Endodermal cell (in vitro differentiated cells): ENCODE measurements at places on chromosomes 2 and 18.

DNA sequence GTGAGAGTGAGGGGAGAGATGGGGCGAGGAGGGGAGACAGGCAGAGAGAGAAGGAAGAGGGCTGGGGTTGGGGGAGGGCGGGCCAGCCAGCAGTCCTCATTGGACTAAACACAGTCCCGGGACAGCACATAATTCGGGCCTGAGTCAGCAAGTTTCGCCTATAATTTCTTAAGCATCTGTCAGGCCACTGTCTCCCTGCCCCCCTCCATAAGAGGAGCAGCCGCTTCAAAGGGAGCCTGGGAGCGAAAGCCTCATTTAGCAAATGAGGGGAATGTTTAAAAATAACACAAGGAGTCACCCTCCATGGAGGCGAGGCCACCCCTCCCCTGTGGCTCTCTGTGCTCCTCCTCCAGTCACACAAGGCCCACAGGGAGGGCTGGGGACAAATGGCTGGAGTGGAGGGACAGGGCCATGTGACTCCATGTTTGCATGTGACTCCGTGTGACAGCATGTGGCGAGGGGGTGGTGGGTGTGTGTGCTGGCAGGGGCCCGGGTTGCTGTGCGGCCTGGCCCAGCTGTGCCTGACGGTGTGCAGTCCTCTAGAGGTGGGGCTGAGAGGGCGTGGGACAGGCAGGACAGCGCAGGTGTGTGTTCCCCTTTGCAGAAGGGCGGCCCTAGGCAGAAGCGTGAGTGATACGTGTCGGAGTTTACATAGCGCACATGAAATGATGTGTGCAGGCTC lies 162.4 kb downstream of the CELF4 start:
- DNase-seq, result peak; percentile 74

DNA sequence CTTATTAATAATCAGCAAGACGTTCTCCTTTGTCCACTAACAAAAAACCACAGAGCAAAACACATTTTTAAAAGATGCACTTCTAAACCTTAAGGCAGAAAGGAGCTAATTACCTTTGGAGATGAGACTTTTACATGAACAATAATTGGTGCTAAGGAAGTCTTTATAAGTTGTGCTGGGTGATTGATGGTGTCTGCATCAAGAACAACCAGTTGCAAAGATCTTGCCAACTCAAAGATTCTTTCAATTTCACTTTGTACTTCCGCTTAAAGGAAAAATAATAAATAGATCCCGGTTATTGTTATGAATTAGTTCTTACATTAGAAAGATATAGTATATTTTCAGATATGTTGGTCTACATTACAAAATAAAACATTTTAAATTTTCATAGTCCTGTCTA lies 26.9 kb upstream of the ARL5A start:
- no peak for DNase-seq

GRCh38 chr2:16318474-16319195 lies 347.0 kb downstream of the CYRIA start:
- peak; percentile 73 for DNase-seq

DNA sequence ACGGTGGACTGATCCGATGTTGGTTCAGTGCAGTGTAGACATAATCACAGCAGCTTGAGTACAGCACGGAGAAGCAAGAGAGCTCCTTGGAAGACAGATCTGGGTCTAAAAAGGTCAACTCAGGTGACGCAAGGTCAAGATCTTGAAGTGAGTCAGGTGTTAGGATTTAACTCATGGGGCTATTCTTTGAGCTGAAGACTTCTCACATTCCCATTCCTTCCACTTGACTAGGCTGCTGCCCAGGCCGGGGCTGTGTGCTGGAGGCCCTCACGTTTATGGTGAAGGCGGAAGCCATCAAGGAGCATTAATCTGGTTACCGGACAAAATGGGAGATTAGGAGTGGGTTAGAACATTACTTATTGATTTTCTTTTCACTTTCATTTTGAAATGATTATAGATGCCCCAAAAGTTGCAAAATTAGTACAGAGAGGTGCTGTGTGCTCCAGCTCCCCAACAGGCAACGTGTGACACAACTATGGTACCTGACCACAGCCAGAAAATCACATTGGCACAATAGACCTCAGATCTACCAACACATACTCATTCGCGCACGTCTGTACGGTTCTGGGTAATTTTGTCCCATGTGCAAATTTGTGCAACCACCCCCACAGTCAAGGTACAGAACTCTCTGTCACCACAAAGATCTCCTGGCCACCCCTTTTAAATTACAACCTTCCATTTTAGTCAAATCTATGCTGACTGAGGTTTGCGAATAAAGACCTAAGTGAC lies 77.6 kb upstream of the SEC11C start:
- DNase-seq, result peak; percentile 35

GRCh38 chr2:238670111-238670585 lies 177.7 kb upstream of the TWIST2 start:
- DNase-seq, result no peak

GRCh38 chr2:43230351-43230885 lies 4.0 kb upstream of the ZFP36L2 start:
- DNase-seq, result peak; percentile 72

DNA sequence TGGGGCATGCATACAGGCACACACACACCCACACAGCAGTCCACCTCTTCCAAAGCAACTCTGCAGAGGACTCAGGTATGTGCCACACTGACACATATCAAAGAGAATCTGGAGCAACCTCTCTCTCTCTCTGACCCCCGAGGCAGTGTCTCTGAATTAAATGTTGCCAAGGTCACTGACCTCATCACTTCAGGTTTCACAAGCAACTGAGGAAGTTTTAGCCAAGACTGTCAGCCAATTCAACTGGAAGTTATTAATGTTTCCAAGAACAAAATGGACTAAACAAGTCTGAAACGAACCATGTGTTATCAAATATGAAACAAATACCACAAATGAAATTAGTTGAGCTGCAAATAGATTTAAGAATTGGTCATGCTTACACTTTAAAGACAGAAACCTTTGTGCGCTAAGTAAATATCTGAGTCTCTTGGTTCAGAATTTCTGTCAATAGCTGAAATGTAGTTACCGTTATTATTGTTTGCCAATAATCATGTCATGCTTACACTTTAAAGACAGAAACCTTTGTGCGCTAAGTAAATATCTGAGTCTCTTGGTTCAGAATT lies 86.1 kb downstream of the SLC25A12 start:
- no peak for DNase-seq

- DNase-seq, result no peak
Observed at GRCh38 chr2:24269265-24269664, 91.1 kb downstream of the ITSN2 start.

GRCh38 chr2:119117891-119118882 lies 40.4 kb downstream of the C1QL2 start:
- DNase-seq, result peak; percentile 59

- DNase-seq, result no peak
Observed at GRCh38 chr2:41994233-41994637, 53.6 kb upstream of the PKDCC start.

- no peak for DNase-seq
Observed at GRCh38 chr2:97788986-97789644, 75.7 kb downstream of the ZAP70 start.

GRCh38 chr18:39681061-39681460 lies 2115.5 kb upstream of the CELF4 start:
- no peak for DNase-seq

GRCh38 chr2:8059255-8059654 lies 622.6 kb upstream of the ID2 start:
- no peak for DNase-seq

DNA sequence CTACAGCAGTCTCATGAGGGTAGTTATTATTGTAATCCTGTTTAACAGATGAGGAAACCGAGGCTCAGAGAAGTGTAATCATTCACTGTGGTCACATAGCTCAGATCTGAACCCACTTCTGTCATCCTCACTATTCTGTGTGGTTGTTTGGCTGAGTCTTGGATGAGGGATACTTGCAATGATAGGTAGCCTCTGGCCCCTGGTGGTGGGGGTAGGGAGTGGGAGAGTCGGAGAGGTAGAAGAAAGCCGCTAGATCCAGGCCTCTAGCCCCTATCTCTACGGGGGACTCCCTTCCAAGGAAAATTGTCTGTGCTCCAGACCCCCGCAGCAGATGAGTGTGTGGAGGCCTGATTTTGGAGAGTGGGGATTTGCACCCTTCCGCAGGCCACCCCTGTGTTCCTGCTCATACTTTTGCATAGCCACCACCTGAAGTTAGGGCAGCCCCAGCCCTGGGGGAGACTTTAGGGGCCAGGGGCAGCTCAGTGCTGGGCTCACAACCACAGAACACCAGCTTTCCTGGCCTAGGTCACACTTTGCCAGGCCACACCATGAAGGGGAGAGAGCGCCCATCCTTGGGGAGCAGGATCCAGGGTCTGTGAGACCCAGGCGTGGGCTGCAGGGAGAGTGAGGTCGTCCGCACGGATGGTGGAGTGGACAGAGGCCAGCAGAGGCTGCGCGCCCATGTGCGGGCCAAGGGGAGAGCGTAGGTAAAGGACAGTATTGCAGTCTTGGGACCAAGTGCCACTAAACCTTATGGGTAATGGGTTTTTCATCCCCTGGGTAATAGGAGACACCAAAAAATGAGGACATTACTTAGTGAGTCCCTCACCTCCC lies 148.2 kb downstream of the GLI2 start:
- DNase-seq, result peak; percentile 80

DNA sequence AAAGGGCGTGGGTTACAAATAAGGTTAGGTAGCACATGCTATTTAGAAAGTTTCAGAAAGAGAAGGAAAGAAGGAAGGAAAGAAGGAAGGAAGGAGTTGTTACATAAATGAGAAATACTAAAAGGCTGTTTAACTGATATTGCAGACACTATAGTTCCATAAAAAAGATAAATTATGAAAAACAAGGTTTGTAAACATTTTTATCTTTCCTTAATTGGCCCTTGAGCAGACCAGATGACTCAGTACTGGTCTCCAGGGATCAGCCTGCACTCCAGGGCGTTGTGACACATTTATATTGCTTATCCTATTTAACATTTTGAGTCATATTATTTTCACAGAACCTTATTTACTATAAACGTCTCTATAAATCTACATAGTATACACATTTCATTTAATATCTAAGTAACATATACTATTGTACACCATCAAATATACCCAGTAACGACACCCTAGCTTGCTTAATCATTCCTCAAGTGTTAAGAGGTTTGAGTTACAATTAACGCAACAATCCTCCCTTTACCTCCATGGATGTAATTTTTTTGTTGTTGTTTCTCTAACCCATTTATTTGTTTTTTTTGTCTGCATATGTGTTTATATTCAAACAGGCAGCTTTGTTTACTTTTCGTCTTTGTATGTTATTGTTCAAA lies 2.8 kb upstream of the RAB31 start:
- no peak for DNase-seq

- DNase-seq, result peak; percentile 32
Observed at GRCh38 chr2:10810202-10811161, 2.1 kb downstream of the PDIA6 start.

DNA sequence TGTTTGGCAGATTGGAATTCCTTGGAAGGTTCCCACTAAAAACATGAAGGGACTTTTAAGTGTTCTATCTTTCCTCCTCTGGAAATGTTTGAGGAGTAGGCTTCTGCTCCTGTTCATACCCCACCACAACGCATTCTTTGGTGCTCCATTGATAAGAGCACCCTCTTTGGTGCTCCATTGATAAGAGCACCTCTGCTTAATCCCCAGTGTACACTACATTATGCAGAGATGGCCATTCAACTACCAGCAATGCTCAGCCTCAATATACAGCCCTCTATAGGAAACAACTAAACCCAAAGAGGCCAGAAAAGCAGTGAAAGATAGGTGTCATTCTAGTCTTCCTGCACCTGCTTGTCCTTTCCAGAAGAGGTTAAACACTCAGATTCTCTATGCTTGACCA lies 1.8 kb upstream of the CHAC2 start:
- no peak for DNase-seq

GRCh38 chr2:1654696-1655374 lies 89.5 kb downstream of the PXDN start:
- peak; percentile 29 for DNase-seq

DNA sequence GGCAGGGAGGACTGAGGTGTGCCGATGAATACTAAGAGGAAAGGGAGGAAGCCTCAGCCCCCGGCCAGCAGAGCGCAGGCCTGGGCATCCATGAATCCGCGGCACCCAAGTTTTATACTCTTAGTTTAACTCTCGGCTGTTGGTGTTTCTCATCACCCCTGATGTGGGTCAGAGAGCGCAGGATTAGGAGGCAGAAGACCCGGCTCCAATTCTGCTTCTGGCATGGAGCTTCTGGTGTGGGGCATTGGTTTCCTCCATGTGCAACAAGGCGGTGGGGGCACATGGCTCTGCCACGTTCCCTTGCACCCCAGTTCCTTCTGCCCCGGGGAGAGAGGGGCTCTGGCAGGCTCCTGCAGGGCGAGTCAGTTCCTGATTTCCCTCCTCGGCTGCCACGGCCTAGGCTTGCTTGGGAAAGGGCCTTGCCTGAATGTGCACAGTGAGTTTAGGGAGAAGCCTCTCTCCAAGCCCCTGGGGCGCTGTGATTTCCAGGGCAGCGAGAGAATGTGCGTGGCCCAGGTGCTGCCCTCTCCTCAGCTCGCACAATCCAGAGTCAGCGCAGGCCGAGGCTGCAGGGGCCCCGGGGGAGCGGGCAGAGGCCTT lies 36.2 kb upstream of the DNMT3A start:
- DNase-seq, result peak; percentile 45

DNA sequence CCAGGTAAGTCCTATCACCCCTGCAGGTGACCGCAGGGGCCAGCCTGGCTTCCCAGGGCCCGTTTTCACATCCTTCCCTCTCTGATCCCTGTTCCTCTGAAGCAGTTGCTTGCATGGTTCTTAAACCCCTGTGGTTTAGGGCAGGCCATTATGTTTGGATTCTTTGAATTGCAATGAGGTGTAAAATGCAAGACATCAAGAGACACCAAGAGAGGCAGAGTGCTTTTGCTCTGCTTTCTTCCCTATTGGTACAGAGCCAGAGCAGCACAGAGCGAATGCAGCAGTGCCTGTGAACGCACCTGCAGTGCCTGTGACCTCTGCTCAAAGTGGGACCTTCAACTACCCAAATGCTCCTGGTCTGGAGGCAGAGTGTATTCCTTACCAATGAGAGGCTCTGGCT lies 7.6 kb downstream of the RFX8 start:
- peak; percentile 89 for DNase-seq

GRCh38 chr2:217826520-217826919 lies 176.3 kb downstream of the TNS1 start:
- peak; percentile 60 for DNase-seq
